ENCODE measurements at places on chromosomes 3 and 15.

DNA sequence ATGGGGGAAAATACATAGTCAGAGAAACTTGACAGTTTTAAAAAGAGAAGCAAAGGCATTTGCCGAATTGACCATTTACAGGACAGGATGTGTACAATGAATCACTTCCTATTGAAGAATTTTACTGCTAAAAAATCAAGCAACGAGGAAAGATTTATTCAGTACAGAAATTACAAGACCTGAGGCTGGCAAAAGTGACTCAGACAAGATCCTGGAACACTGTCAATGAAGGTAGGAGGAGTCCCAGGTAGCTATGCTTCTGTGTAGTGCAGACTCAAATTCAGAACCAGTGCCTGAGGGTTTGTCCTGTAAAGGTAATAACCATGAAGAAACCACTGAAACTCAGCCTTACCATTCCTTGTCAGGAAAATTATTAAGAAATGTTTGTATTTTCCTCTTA lies 120.9 kb downstream of the ZMAT3 start:
- no peak for DNase-seq

DNA sequence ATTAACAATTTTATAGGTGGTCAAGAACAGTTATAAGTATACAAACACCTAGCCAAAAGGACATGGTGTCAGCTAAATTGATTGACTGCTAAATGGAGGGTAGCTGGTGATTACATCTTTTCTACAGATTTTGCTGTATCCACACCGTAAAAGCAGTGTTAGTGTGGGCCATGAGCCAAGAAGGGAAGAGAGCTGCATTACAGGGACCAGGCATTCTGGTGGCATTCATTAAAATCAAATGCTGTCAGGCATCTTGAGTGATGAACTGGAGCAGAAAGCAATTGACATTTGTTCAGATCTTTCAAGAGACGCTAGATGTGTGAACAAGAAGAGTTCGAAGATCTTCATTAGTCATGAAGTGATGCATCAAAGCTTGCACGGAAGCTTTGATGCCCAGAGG lies 177.9 kb downstream of the ARPP21 start:
- DNase-seq, result no peak

- DNase-seq, result no peak
Measured at GRCh38 chr15:65494076-65494475, 23.4 kb downstream of the DPP8 start.

DNA sequence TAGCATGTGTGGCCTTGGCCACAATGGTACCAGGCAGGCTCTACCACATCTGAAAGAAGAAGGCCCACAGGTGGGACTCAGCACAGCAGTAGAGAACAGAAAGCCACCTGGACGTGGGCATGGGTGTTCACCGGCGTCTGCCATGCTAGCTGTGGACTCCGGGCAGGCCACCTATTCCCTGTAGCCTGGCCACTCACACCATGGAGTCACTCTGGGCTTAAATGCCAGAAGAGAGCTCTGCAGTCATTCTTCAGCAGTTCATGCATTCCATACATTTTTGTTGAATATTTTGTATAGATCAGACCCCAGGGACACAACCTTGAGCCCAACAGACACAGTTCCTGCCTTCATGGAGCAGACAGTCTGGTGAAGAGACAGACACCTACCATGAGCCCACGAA lies 138.6 kb downstream of the SRGAP3 start:
- DNase-seq, result no peak

DNA sequence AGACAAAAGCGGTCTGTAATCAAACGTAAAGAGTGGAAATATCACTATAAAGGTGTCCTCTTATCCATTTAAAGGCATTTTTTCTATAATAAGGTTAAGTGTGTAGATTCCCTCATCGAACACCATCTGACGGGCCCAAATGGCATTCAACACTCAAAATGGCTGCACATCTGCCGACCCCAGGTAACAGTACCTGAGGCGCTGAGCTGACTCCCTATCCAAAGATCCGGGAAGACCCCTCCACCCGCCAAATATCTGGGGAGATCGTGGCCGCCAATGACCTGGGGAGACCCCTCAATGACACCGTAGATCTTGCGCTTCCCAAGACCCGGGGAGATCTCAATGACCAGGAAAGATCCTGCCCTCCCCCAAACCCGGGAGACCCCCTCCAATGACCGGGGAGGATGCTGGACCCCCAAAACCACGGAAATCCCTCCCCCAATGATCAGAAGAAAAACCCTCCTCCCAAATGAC lies 476 bp downstream of the IP6K2 start:
- DNase-seq, result peak; percentile 3

DNA sequence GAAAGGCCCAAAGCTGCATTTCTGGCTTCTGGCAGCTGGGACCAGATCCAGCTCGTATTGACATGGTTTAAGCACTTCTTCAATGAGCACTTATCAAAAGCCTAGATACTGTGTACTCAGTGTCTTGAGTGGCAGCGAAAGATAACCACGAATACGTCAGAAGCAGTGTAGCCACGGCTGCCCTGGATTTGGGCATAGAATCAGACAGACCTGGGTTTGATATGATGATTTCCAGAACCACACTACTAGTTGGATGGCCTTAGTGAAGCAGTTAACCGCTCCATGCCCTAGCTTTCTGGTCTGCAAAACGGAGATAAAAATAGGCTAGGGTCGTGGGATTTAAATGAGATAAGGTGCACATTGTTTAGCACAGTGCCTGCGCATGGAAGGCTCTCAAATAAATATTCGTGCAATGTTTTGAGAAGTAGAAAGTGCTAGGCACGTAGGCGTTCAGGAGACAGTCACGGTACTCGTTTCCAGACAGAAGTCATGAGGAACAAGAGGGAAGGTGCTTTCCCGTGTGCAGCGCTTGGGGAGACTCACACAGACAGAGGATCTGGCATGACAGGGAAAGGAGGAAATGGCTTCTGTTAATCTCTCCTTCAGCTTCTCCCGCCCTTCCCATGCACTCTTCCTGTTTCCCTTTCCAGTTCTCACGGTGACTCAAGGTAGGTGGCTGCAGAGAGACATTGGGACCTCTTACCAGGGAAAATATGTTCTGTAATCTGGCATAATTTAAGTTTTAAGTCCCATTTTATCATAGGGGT lies 70.3 kb downstream of the CCNL1 start:
- DNase-seq, result no peak

DNA sequence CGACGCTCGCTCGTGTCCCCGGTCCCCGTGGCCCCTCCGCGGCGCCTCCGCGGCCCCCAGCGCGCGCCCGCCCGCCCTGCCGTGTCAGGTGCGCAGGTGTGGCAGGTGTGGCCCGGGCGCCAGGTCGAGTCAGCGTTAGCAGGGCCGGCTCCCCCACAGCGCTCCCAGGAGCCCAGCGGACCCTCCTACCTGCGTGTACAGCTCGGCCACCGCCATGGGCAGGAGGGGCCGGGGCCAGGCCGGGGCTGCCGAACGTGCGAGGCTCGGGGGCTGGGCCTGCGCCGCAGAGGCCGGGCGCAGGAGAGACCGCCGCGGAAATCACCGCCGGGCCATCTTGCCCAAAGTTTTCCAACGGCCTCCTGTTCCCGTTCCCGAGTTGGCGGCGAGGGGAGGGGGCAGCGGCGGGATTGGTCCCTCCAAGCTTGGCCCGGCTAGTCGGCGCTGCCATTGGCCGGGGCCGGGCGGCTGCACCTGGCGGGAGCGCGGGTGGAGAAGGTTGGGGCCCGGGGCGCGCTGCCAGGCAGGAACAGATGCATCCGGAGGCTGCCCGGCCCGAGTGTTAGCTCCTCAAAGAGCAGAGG lies at the start of gene MYO5C:
MYO5C (minus strand) TSS at position 384 of the 581 bp plus-strand sequence; CDS start at position 216, 168 bp downstream.
- peak; percentile 45 for DNase-seq

DNA sequence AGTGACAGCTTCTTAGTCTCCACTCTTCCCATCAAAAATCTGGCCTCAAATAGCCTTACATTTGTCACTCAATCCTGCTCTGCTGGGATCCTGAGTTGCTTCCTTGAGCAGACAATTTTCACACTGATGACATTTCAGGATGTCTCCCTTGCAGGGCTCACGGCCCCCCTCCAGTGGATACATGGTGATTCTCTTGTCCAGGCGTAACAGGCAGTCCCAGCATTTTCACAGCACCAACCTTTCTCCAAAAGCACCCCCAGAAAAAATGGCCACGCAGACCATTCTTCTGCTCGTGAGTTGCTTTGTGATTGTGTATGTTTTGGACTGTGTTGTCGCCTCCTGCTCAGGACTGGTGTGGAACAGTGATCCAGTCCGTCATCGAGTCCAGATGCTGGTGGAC lies 47.4 kb upstream of the WNT7A start:
- no peak for DNase-seq

DNA sequence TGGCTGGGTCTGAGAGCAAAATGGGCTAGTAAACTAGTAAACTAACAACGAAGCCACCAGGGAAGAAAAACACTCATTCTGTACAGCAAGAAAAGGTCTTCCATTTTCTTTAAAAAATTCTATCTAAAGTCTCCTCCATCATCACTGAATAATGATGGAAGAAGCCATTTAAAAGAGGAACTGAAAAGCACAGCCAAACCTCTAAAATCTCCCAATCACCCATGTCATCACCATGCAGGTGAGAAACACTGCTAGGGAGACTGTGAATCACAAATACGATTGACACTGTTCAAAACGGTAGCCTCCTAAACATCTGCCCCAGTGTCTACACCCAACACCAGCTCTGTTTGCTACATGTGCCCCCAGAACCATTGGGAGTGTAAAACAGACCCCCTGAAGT lies 140.4 kb downstream of the RORA start:
- no peak for DNase-seq

DNA sequence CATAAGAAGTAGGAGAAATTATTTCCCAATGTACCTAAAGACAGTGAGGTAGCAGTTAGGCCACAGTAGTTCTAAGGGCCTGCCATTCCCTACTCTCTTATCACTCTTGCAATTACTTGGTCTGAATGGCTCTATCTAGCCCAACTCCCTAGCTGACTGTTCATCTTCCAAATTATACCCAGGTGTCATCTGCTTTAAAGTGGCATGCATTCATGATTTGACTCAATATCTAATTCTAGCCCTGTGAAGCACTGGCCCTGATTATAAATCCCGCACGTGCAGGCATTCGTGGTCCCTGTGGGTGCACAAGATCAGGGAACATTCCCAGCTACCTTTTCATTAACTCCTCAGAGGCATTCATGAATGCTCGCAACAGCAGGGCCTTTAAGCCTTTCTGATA lies 43.1 kb upstream of the ZNF774 start:
- no peak for DNase-seq

DNA sequence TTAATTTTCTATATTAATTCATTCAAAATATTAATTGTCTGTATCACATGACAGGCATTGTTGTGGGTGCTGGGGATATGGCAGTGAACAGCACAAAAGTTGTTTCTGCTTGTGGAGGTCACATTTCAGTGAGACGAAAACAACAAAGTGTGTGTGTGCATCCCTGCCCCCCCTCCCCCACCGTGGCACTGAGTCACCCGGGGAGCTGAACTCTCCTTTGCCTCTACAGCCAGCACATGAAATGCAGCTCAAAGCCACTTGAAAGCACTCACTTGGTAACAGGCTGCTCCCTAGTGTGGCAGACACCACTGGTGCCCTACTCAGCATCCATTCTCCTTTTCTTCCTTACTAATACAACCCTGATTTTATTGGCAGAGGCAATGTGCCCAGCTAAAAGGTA lies 16.9 kb upstream of the SCAMP5 start:
- DNase-seq, result no peak

GRCh38 chr15:80492874-80493273 lies 88.7 kb downstream of the ARNT2 start:
- no peak for DNase-seq

DNA sequence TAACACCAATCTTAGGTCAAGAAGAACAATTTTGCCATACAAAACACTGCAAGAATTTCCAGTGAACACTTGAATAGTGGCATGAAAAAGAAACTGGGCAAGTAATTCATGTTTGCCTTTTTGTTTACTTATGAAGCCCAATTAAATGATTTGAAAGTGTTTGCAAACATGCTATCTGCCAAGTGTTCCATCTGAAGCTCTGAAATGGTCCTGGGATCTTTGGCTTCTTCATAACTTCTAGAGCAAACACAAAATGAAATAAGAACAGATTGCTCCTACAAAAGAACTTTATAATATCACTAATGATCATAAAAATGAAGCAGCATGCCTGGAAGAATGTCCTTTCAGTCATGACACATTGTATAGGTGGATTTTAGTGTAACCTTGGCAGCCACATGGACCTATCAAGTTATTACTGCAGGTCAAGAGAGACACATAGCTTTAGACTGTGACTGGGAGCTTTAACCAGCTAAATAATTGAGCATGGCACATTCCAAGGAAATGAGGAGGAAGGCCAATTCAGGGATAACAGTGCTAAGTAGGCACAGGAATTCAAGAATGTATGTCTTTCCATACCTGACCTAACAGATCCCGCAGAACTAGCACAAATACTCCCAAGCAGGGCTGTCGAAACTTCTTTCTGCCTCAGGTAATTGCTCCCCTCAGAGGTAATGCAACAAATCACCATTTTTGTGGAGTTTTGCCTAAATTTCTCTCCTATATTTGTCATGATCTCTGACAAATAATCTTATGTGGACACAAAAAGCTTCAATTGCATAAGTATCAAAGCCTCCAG lies 144.6 kb downstream of the DUT start:
- DNase-seq, result no peak

DNA sequence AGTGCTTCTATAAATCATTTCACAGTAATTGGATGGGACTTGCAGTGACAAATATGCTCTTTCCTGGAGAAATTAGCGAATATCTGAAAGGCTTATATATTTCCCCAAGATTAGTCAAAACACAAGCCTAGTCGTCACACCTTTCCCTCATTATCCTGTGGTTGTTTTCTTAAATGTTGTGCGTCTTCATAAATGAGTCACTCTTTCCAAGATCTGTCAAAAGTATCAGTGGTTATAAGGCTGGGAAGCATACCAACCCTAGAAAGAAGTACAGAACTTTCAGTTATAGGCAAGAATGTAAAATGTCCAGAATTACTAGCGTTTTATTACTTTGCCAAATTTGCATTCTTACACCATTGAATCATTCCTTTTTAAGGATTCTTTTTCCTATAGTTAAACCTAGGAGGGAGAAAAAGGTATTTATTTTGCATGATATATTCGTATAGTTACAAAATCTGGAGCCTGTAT lies 33.6 kb downstream of the TMEM212 start:
- no peak for DNase-seq

- no peak for DNase-seq
Measured at GRCh38 chr3:71673486-71673885, 51.7 kb downstream of the EIF4E3 start.

Measured in NCI-H748 treated with DMSO at 0.1 percent for 48 hours (cell line).